Heart right ventricle (tissue), 16 donors: ENCODE measurements at places on chromosomes 16 and 17. TPM values are rescaled to one million over a fixed set of nuclear protein-coding genes. Genes with fewer than 3 reads are reported as not detected.

- DNase-seq = no peak
These were observed 181.4 kb upstream of the WSCD1 start for GRCh38 chr17:5888811-5889210.

- DNase-seq = no peak
These were observed 7.6 kb downstream of the SYT17 start for GRCh38 chr16:19175492-19176262.

DNA sequence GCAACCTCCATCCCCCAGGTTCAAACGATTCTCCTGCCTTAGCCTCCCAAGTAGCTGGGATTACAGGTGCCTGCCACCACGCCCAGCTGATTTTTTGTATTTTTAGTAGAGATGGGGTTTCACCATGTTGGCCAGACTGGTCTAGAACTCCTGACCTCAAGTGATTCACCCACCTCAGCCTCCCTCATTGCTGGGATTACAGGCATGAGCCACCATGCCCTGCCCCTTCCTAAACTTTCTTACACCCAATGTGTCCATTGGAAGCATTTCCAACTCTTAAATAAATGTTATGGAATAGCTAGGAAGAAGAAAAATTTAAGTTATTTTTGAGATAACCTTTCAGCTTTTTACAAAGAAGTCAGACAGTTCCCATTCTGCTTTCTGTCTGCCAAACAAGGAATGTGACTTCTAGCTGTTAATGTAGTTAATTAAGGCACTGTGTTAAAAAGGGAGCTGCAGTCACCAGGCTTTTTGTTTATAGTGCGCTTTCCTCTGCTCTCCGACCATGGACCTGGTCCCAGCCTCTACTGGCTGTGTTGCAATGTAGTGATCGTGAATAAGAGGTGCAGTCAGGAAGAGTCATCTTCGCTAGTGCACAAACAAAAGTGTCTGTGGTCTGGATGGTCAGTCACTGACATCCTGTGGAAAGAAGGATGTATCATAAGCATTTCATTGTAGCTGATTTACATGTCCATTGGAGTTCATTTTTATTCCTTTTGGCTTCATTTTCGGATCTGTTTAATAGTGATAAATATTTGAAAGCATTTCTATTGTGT, 39.7 kb downstream of the USP10 start:
- no peak for DNase-seq

- no peak for DNase-seq
These were observed 77.7 kb downstream of the RBFOX3 start for GRCh38 chr17:79533116-79533515.

GRCh38 chr17:12021623-12022140, 1.0 kb downstream of the MAP2K4 start:
- DNase-seq = no peak

DNA sequence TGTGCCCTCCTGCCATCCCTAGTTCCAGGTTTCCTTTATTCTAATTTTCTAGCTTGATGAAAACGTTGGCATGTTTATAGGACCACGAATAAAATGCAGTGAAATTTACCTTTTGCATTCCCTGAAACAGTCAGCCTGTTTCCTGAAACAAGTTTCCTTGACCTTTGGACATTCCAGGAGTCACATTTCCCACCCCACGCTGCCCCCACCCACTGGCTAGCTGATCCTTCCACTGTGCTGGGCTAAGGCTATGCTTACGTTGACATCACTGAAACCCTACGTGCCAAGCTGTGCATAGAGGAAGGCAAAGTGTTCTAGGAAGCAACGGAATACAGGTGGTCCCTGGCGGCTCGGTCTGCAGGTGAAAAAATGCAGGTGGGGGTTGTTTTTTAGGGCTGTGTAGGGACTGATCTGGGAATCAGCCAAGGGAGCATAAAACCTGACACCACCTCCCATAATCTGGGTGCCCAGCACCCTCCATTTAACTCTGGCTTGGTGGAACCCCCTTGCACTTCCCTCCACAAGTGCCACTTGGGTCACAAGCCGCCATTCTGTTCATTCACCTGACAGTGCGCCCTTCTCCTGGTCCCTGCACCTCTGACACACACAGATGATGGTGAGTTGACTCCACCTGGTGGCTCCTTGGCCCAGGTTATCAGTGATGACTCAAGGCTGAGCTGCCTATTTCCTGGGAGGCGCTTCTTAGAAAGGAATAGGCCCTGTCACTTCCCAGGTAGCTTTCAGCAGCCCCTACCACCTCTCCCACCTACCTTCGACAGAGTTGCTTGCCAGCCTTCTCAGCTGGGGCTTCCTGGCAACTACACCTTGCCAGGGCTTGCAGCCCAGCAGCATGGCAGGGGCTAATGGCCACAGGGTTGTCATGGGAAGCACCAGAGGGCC, 83.7 kb downstream of the N4BP1 start:
- DNase-seq = no peak

- DNase-seq = peak; percentile 24
These were observed 669 bp upstream of the DCTPP1 start for GRCh38 chr16:30430428-30430970.

- DNase-seq = no peak
These were observed 8.8 kb downstream of the MYCBPAP start for GRCh38 chr17:50517011-50517410.

DNA sequence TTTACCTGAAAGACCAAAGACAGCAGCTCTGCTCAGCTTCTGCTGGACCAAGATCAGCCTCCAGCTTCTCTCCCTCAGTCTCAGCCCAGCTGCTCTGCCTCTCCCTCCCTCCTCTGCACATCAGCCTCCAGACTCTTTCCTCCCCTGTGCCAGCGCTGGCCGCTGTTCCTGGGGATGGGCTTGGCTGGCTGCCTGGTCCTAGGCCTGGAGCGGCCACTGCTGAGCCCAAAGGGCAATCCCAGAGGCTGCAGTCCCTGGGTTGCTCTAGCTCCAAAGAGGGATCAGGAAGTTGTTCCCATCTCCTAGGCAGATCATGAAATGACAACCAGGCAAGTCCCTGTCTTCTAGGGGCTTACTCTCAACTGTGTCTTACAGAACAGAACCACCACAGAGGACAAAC, 31.3 kb downstream of the DCUN1D3 start:
- DNase-seq = peak; percentile 86

GRCh38 chr16:88560714-88561484, 9.3 kb upstream of the ZC3H18 start:
- no peak for DNase-seq

- no peak for DNase-seq
These were observed 7.1 kb downstream of the TMEM97 start for GRCh38 chr17:28326114-28326513.

- DNase-seq = no peak
These were observed 55.7 kb downstream of the IRX5 start for GRCh38 chr16:54986409-54986808.

- no peak for DNase-seq
These were observed 12.2 kb upstream of the TERF2 start for GRCh38 chr16:69397821-69398521.

- DNase-seq = no peak
These were observed 19.3 kb downstream of the SHMT1 start for GRCh38 chr17:18344021-18344420.

GRCh38 chr16:88747588-88748301, 37.3 kb downstream of the PIEZO1 start:
- DNase-seq = no peak

GRCh38 chr16:5619304-5619703, 521.7 kb upstream of the EEF2KMT start:
- no peak for DNase-seq

DNA sequence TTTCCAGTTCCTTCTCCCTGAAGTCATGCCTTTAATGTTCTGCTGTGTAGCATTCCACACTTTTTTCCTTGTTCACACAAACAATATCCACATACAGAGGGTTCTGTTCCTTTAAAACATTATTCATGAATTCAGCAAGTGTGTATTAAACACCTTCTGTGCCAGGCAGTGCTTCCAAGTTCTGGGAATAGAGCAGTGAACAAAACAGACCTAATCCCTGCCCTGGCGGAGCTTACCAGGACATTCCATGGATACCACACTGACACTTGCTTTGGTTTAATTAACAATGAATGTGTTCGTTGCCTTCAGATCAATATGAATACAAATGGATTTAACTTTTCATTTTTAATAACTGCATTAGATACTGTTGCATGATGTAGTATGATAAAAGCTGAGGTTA, 57.9 kb upstream of the CLEC19A start:
- no peak for DNase-seq

DNA sequence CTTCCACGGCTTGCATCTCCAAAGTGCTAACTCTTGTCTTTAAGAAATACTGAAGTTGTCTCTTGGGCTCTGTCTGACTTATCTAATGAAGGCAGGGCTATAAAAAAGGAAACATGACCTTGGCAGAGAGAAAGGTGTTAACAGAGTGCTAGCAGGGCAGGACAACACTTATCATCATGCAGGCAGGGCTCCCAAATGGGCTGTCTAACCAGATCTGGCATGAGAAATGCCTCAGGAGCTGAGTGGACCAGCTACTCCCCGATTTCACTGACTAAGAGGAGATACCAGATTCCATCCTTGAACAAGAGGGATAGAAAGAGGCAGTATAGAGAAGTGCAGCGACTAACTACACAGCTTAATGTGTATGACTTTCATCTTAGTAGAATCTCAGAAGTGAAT, 32.6 kb downstream of the PMP22 start:
- no peak for DNase-seq

GRCh38 chr16:29696881-29697331, 17.9 kb downstream of the QPRT start:
- DNase-seq = no peak

DNA sequence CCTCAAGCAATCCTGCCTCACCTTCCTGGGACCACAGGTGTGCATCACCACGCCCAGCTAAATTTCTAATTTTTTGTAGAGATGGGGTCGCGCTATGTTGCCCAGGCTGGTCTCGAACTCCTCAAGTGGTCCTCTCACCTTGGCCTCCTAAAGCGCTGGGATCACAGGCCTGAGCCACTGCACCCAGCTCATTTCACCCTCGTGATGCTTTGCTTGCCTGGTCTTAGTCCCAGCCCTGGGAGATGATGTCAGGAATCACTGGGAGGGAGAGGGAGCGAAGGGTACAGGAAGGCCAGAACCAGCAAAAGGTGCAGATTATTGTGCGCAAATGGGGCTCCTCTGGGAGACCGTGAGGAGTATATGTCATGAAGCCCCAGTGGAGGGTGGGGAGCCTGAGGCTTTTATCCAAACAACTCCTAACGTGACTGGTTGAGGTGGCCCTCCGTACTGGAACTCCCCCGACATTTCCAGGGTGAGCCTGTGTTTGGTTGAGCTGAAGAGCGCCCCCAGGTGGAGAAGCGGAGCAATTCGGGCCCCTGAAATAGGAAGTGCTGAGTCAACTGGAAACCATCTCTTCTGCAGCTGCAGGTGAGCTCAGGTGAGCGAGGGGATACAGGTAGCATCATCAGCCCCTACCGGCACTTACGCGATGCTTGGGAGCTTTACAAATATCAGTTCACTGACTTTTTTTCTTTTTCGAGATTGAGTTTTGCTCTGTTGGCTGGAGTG, 41.2 kb upstream of the HAPSTR1 start:
- no peak for DNase-seq

DNA sequence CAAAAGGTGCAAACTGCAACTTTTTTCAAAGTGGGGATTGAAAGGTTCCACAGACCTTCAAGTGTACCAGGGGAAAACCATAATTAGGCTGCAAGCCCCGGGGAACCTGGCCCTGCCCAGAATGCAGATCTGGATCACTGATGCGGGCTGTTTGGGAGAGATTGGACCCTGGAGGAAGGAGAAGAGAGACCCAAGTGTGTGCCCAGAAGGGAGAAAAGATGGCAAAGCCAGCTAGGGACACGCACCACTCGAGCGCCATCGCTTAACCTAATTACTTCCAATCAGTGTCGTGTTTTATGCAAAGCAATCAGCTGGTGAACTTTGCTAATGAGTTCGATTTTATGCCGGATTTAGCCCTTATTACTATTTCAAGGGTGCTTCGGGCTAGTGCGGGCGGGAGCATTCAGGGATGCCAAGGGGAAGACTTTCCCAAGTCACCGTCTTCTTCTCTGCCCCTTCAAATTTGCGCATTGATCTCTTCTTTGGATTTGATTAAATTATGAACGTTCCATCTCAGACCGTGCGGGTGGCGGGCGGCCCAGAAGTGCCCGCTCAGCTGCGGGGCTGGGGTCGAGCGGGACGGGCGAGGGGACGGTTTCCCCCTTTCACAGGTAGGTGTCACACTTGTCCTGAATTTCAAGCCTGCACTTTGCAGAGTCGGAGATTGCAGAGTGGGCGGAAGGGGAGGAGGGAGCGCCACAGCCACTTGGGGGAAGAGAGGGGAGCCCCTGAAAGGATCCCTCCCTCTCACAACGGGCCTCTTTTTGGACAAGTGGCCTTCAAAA, 4.0 kb downstream of the IRX5 start:
- peak; percentile 42 for DNase-seq

DNA sequence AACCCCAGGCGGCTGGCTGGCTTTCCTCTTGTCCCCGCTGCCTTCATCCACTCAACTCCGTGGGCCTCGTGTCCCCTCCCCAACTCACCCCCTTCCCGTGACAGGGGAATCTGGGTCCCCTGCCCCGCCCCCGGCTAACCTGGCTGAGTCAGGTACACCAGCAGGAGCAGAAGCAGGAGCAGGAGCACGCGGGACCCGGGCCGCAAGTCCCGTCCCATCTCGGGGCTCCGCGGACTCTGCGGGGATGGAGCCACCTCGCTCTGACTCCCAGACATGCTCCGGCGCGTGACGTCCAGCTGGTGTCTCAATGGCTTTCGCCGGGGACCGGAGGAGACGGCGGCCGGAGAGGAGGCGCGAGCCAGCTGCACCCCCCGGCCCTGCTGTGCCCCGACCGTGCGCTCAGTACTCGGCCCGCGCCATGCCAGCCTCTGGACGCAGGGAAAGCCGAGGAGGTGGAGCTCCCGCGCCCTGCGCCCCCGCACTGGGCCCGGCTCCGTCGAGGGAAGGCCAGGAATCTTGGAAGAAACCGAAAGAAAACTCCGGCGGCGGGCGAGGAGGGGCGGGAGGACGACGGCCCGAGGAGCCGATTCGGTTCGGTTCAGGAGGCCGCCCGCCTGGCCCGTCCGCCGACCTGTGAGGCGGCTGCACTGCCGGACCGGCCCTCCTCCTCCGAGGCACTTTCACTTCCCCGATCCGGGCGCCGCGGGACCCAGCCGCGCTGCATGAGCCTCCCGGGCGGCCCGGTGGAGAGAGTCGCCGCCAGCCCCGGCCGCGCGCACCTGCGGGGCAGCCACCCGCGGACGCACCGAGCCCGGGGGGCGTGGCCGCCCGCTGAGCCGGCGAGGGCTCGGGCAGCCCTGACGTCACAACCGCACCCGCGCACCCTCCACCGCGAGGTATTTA, at the start of the genes CXCL16 and ZMYND15:
Gene CXCL16, minus strand, starts transcription at position 807 of the 903 bp plus-strand sequence. Its CDS starts 589 bp downstream, at position 218.
Gene ZMYND15, plus strand, starts transcription at position 712 of the 903 bp plus-strand sequence. CDS start 716 bp downstream, outside the sequence.
- peak; percentile 58 for DNase-seq

GRCh38 chr17:20896153-20896649, 146.6 kb downstream of the USP22 start:
- DNase-seq = peak; percentile 6

- peak; percentile 31 for DNase-seq
These were observed 18.4 kb upstream of the EXOC7 start for GRCh38 chr17:76121932-76122430.

- DNase-seq = peak; percentile 58
These were observed 30.5 kb downstream of the CUEDC1 start for GRCh38 chr17:57924677-57925076.

CD300C gene
- 0.65 TPM for polyA plus RNA-seq

METTL23 gene
- polyA plus RNA-seq = 24.5 TPM

SOX8 gene
- 0.97 TPM for polyA plus RNA-seq

VAT1 gene
- 54.6 TPM for polyA plus RNA-seq

NPIPA7 gene
- polyA plus RNA-seq = 17.8 TPM

HBA2 gene
- polyA plus RNA-seq = 84.6 TPM

ATP1B2 gene
- polyA plus RNA-seq = 0.91 TPM

UMOD gene
- polyA plus RNA-seq = not detected

SENP3 gene
- 46.6 TPM for polyA plus RNA-seq

CENPT gene
- 31.1 TPM for polyA plus RNA-seq

MPP3 gene
- 90.1 TPM for polyA plus RNA-seq

MYH8 gene
- polyA plus RNA-seq = not detected

APOH gene
- not detected for polyA plus RNA-seq

TBX6 gene
- 0.28 TPM for polyA plus RNA-seq

BAIAP3 gene
- polyA plus RNA-seq = 6.8 TPM

SERPINF2 gene
- 2.0 TPM for polyA plus RNA-seq
